ENCODE measurements at places on chromosomes 3 and 15.
A peak's percentile ranks its signal among the peaks of the same experiment; 100 is the strongest.

DNA sequence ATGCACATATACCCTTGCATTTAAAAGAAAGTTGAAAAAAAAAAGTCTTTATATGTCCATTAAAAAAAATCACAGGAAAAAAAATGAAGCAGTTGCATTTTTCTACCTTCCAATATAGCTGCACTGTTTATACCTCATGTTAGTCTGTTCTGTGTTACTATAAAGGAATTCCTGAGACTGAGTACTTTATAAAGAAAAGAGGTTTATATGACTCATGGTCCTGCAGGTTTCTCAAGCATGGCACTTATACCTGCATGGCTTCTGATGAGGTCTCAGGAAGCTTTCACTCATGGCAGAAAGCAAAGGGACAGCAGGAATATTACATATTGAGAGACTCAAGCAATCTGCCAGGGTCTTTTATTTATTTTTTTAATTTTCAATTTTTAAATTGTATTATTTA lies 277.2 kb upstream of the BCHE start:
- DNase-seq = no peak

DNA sequence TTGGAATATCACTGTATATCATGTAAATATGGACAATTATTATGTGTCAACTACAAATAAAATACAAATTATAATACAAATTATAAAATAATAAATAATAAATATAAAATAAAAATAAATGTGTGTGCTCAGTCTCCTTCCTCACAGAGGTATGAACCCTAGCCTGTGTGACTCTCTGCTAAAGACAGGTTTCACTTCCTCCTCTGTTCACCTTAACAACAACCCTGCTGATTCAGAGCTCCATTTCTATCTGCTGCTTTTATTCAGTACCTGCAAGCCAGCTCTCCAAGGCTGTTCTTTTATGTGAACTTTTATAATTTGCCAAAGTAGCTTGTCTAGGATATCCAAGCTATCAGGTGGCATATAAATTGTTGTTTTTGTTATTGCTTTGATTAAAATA lies 610.7 kb upstream of the GRM7 start:
- peak; percentile 24 for DNase-seq

DNA sequence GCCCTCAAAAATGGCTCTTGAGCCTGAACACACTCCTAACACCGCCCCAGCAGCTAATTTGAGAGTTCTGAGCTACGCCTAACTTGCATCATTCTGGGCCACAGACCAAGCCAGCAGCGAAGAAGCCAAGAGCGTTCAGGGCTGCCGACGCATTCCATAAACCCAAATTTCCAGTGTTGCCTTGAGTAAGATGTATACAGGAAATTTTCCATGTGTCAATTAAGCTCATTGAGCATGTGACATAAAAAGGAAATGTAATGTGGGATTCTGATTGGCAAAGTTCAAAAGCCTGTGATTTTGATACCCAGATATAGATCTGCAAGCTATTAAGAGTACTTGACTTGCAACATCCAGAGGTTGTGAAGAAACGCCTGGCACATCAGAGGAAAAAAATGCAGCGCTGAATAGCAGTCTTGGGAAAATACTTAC lies 148.6 kb upstream of the NR2F2 start:
- DNase-seq = no peak

- no peak for DNase-seq
Observed at GRCh38 chr3:156469456-156469855, 85.5 kb downstream of the SSR3 start.

- no peak for DNase-seq
Observed at GRCh38 chr3:53554559-53555067, 60.2 kb downstream of the CACNA1D start.

GRCh38 chr3:9800529-9800928 lies 7.6 kb downstream of the ARPC4 start:
- DNase-seq = no peak

GRCh38 chr15:80985981-80986380 lies 3.6 kb downstream of the MESD start:
- DNase-seq = no peak

- no peak for DNase-seq
Observed at GRCh38 chr15:89809093-89809786, 5.4 kb downstream of the ANPEP start.

GRCh38 chr15:38253351-38253781 lies 730 bp downstream of the SPRED1 start:
- DNase-seq = peak; percentile 35

DNA sequence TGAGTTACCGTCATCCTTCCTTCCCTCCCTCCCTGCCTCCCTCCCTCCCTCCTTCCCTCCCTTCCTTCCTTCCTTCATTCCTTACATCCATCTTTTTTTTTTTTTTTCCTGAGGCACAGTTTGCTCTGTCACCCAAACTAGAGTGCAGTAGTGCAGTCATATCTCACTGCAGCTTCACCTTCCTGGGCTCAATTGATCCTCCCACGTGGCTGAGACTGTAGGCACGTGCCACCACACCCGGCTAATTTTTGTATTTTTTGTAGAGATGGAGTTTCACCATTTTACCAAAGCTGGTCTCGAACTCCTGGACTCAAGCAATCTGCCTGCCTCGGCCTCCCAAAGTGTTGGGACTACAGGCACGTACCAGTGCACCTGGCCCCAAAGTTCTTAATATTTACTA lies 25.8 kb downstream of the USP3 start:
- DNase-seq = no peak

- DNase-seq = no peak
Observed at GRCh38 chr3:98893740-98894139, 7.8 kb downstream of the DCBLD2 start.

DNA sequence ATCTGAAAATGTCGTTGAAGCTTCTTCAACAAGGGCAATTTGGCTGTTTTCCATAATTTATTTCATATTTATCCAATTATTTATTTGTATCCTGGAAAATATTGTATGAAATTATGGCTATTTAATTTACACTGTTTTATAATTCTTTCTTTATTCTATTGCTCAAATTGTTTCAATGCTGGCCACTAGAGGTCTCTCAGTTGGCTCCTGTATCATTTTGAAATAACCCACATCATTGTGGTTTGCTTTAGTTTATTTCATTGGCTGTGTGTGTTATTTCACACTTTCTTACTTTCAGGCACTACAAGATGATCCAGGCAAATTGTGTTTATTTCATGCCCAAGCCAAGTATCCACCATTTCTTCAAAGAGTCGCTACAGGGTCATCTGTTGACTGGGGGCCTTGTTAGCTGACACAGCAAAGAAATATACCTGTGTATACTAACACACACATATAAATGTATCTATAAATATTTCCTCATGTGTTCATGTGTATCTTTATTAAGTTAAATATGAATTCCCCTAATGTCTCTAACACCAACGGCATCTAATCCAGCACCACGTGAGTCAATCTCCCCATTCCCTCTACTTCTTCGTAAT lies 86.2 kb downstream of the NPAP1 start:
- peak; percentile 2 for DNase-seq

GRCh38 chr3:52827866-52828376 lies 2.6 kb downstream of the ITIH4 start:
- DNase-seq = no peak

GRCh38 chr3:150635076-150635475 lies 32.0 kb downstream of the SELENOT start:
- no peak for DNase-seq

- DNase-seq = no peak
Observed at GRCh38 chr3:139686624-139687023, 8.9 kb upstream of the NMNAT3 start.

DNA sequence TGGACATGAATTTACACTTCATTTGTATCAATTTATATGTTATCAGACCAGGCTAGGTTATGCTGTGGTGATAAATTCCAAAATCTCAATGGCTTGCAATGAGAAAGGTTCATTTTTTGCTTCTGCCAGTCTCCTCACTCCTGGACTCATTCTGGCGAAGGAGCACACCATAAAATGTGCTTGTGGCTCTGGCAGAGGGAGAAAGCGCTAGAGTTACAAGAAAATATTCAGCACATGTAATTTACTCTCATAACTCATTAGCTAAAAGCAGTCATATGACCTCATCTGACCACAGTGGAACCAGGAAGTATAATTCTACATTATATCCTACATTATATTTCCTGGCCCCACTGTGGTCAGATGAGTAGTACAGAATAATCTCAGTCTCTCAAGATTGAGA lies 193.8 kb downstream of the BCHE start:
- DNase-seq = peak; percentile 63

- DNase-seq = peak; percentile 95
Observed at GRCh38 chr3:182041668-182042291, 330.1 kb downstream of the SOX2 start.

- no peak for DNase-seq
Observed at GRCh38 chr3:56997675-56998074, 62.8 kb upstream of the SPATA12 start.

GRCh38 chr15:58163985-58164384 lies 25.8 kb downstream of the AQP9 start:
- peak; percentile 14 for DNase-seq

GRCh38 chr15:89378296-89379151 lies 43.9 kb upstream of the POLG start:
- DNase-seq = no peak

- peak; percentile 54 for DNase-seq
Observed at GRCh38 chr3:142858043-142858442, 30.8 kb downstream of the PCOLCE2 start.

GRCh38 chr15:33111041-33111451 lies 83.5 kb downstream of the FMN1 start:
- DNase-seq = peak; percentile 78

DNA sequence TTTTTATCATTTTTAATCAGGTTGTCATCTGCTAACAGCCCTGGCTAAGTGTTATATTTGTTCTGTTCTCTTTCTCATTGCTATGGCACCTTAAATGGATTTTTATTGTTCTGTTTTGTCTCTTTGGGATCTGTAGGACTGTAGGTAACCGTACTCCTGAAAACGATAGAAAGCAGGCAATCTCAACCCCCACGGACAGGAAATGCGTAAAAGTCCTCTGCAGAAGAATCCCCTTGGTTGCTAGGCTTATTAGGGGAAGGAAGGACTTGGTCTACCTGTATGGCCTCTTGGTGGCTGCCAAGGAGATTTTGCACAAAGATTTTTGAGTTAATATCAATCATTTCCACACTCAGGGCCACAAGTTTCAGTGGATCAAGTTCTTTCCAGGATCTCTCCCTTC lies 571.9 kb upstream of the ZNF385D start:
- DNase-seq = no peak

- DNase-seq = no peak
Observed at GRCh38 chr15:74798388-74799254, 14.0 kb upstream of the LMAN1L start.
